GM23248 (cell line): ENCODE measurements at places on chromosomes 7 and 10. TPM values are rescaled to one million over a fixed set of nuclear protein-coding genes. Genes with fewer than 3 reads are reported as not detected.

GRCh38 chr10:5888843-5889623 is 660 bp downstream of the ANKRD16 start:
- peaks cover 5% of the 10 kb centered on the region for H3K36me3 ChIP-seq
- H3K27ac ChIP-seq: peak overlapping the region; percentile 64
- peaks cover 20% of the 10 kb centered on the region for H3K4me1 ChIP-seq
- H3K4me3 ChIP-seq: peak overlapping the region; percentile 80
- H3K27me3 ChIP-seq: no peaks in the 10 kb centered on the region

DNA sequence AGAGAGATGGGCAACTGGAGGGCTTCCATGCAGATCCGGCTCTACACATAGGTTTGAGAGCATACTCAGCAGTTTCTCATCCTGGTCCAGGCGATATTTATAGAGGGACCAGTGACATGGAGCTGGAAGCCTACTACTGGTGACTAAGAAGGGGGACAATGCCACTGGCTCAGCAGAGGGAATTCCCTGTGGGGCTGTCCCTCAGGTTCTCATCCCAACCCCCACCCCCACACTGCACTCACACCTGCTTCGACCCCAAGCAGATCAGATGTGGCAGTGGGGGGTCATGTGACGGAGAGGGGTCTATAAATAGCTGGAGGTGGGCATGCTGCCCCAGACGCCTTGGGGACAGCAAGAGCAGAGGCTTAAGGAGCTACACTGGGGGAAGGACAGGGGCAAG is at the start of gene CLCN1:
Gene CLCN1 (plus strand): TSS at position 336 of the 400 bp plus-strand sequence. CDS start 102 bp downstream, outside the sequence.
- no peak for DNase-seq
- H3K4me1 ChIP-seq: no peaks in the 10 kb centered on the region
- H3K27ac ChIP-seq: no peak within 1 kb of the TSS
- H3K36me3 ChIP-seq: no peaks in the 10 kb centered on the region
- no peak within 1 kb of the TSS for H3K4me3 ChIP-seq

DNA sequence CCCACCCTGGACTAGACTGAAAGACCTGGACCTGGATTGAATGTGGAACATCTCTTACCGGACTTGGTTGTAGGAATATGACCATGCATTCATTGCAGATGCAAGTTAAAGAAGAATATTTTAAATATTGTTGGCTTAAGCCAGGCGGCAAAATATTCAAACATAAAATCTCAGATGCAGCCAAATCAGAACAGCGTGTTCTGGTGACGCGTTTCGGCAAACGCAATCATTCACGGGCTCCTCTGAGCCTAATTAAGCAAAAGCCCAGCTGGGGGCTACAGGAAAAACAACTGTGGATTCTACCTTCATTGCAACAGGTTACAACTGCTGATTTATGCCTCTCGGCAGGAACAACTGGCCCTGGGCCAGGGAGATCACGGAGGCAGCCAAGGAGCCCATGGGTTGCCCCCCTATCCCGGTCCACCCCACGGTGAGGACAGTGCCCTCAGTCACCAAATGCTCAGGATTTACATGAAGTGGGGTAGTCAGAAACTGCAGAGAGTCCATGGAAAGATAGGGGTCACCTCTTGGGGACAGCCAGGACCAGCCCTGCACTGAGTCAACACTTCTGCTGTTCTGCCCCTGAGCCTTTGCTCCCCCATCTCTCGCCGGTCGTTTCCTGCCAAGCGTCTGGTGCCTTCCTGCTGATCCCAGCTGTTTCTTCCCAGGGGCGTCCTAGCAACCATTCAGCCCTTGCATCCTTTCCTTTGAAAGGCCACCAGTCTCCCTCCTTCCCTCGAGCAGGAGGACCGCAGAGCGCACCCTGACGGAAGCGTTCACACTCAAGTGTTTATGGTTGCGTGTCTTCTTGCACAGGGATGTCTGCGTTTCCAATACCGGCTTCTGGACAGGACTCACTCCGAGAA is 64.4 kb upstream of the SFMBT2 start:
- H3K27ac ChIP-seq: no peak overlapping the region
- H3K4me1 ChIP-seq: no peaks in the 10 kb centered on the region
- peaks cover 4% of the 10 kb centered on the region; the same call in 1 of the 2 replicates for H3K27me3 ChIP-seq
- no peak for DNase-seq
- no peak overlapping the region for H3K4me3 ChIP-seq

HOXA10 gene
- total RNA-seq: 27.4 and 29.3 TPM in 2 replicates

HABP2 gene
- not detected in 2 replicates for total RNA-seq

GRCh38 chr7:99011341-99011705 is 132.6 kb downstream of the SMURF1 start:
- H3K4me3 ChIP-seq: no peak overlapping the region
- no peak overlapping the region for H3K27ac ChIP-seq
- no peaks in the 10 kb centered on the region for H3K4me1 ChIP-seq
- no peak for DNase-seq
- no peaks in the 10 kb centered on the region for H3K27me3 ChIP-seq

- H3K36me3 ChIP-seq: no peaks in the 10 kb centered on the region
- 0 out of 2 replicates have a peak, but pooled peaks cover 4% of the 10 kb centered on the region for H3K4me1 ChIP-seq
- no peak for DNase-seq
- peaks cover 58% of the 10 kb centered on the region for H3K27me3 ChIP-seq
Observed at GRCh38 chr10:28305553-28305952, 2.7 kb upstream of the MPP7 start.

PTPRN2 gene
- total RNA-seq: not detected in 2 replicates

DNA sequence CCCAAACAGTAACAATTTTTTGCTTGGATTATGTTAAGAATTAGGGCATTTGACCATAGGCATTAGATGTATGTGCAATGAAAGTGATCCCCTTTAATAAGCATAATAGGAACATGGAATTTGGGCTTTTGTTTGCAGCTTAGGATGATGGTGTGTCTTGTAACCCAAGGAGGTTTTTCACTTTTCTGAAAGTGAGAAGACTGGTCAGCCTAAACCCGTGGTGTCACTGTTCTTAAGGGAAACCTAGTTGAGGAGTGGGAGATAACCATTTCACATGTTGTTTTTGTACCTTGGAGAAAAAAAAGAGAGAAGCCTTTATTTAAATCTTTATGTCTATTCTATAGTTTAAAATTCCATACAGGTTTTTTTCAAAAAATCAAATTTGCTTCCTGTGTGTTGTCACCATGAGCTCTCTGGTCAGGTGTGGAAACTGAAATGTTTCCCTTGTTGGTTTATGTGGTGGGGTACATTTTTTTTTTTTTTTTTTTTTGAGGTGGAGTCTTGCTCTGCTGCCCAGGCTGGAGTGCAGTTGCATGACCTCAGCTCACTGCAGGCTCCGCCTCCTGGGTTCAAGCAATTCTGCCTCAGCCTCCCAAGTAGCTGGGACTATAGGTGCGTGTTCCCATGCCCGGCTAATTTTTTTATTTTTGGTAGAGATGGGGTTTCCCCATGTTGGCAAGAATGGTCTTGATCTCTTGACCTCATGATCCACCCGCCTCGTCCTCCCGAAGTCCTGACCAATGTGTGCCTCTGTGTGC is 7.7 kb downstream of the CCM2 start:
- H3K4me3 ChIP-seq: no peak overlapping the region
- H3K4me1 ChIP-seq: 0 out of 2 replicates have a peak, but pooled peaks cover 4% of the 10 kb centered on the region
- 0 out of 2 replicates have a peak, but pooled peaks cover under 1% of the 10 kb centered on the region for H3K36me3 ChIP-seq
- no peak overlapping the region for H3K27ac ChIP-seq
- DNase-seq: no peak

DNA sequence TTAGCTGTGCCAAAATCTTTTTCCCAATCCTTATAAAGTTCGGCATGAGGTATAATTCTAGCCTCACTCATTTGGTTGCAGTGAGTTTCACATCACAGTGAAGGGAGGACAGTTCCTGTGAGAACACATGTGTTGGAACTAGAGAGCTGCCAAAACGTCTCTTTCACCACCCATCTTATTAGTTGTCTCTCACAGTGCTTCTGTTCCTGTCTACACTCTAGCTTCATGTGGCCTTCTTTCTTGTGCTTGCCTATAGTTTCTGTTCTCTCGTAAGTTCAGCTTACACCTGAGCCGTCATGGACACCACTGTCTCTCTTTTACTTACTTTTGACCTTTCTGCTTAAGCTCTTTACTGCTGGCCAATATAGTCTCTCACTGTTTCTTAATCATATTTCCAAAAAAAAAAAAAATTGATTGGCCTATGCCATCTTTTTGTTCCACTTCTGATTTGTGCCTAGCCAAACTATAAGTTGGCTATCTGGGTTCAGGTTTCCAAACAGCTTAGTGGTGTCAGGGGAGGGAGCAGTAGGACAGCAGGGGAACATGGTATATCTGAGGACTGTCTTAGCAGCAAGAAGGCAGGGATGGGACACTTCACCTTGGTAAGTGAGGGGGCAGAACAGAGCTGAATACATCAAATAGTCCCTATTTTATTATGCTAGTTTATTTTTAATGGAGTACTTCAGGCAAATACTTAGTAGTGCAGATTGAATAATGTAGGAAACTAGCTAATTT is 38.0 kb downstream of the ZNRF2 start:
- peak overlapping the region; percentile 38 for H3K27ac ChIP-seq
- peak; percentile 69 for DNase-seq
- peaks cover 33% of the 10 kb centered on the region for H3K4me1 ChIP-seq
- H3K36me3 ChIP-seq: no peaks in the 10 kb centered on the region
- H3K27me3 ChIP-seq: no peaks in the 10 kb centered on the region
- H3K4me3 ChIP-seq: peak overlapping the region; percentile 74

GRCh38 chr10:43078986-43079273 is 2.1 kb downstream of the RET start:
- no peak overlapping the region for H3K27ac ChIP-seq
- peaks cover 32% of the 10 kb centered on the region for H3K27me3 ChIP-seq
- DNase-seq: peak; percentile 35
- H3K4me1 ChIP-seq: no peaks in the 10 kb centered on the region

DNA sequence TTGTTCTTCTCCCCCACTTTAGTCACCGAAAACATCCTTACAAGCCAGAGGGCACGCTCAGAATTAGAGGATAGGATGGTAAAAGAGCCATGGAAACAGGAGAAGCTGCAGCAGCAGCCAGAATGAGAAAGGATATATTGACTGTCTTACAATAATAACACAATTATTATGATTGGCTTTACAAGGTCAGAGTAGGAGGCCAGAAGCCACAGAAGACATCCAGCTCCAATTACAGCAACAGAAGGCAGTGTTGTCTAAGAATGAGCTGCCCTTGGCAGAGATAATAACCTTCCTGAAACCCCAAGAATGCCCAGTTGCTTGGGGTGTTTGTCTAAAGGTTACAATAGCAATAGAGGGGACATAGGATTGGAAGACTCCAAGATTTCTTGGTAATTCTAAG is 168.8 kb downstream of the C1GALT1 start:
- H3K4me3 ChIP-seq: no peak overlapping the region
- no peak overlapping the region for H3K27ac ChIP-seq
- no peaks in the 10 kb centered on the region for H3K27me3 ChIP-seq
- no peaks in the 10 kb centered on the region for H3K36me3 ChIP-seq

- no peaks in the 10 kb centered on the region for H3K36me3 ChIP-seq
- no peak overlapping the region for H3K4me3 ChIP-seq
- DNase-seq: no peak
- H3K27ac ChIP-seq: no peak overlapping the region
Observed at GRCh38 chr7:11767148-11767547, 64.8 kb downstream of the THSD7A start.

AKR1B1 gene
- total RNA-seq: 55.1 and 61.0 TPM in 2 replicates

DNA sequence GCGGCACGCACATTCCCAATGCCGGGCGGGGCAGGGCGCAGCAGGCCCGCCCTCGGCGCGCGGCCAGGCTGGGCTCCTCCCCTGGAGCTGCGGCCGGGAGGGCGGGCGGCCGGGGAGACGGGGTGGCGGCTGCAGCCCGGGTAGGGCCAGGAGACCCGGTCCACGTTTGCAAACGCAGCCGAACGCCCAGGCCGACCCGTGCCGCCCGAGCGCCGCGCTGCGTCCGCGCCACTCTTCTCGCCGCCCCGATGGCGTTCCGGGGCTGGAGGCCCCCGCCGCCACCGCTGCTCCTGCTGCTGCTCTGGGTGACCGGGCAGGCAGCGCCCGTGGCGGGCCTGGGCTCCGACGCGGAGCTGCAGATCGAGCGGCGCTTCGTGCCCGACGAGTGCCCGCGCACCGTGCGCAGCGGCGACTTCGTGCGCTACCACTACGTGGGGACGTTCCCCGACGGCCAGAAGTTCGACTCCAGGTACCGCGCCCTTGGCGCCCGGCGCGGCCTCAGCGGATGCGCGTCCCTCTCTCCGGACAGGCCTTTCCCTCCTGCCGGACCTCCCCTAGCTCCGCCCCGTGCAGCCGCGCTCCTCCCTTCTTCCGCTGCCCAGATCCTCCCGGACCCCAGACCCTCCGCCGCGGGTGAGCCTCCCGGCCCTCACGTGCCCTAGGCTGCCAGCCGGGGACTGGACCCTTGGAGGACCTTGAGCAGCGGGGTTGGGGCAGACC is at the start of gene FKBP9:
Gene FKBP9 (plus strand): TSS at position 115 of the 720 bp plus-strand sequence. CDS start 134 bp downstream, at position 249.
- H3K4me1 ChIP-seq: peaks cover 19% of the 10 kb centered on the region
- peak; percentile 95 for DNase-seq
- H3K27me3 ChIP-seq: no peaks in the 10 kb centered on the region
- H3K36me3 ChIP-seq: 0 out of 2 replicates have a peak, but pooled peaks cover 6% of the 10 kb centered on the region

GRCh38 chr7:157097569-157097968 is 41.2 kb upstream of the UBE3C start:
- no peaks in the 10 kb centered on the region for H3K4me1 ChIP-seq
- no peak overlapping the region for H3K27ac ChIP-seq
- H3K36me3 ChIP-seq: no peaks in the 10 kb centered on the region
- no peak overlapping the region for H3K4me3 ChIP-seq

GRCh38 chr7:80244206-80244916 is 109.7 kb downstream of the GNAI1 start:
- H3K36me3 ChIP-seq: no peaks in the 10 kb centered on the region
- no peak overlapping the region for H3K4me3 ChIP-seq
- H3K4me1 ChIP-seq: peaks cover 4% of the 10 kb centered on the region; the same call in 1 of the 2 replicates
- no peak overlapping the region for H3K27ac ChIP-seq
- peak; percentile 46 for DNase-seq

BET1 gene
- 51.5 and 55.9 TPM in 2 replicates for total RNA-seq

DNA sequence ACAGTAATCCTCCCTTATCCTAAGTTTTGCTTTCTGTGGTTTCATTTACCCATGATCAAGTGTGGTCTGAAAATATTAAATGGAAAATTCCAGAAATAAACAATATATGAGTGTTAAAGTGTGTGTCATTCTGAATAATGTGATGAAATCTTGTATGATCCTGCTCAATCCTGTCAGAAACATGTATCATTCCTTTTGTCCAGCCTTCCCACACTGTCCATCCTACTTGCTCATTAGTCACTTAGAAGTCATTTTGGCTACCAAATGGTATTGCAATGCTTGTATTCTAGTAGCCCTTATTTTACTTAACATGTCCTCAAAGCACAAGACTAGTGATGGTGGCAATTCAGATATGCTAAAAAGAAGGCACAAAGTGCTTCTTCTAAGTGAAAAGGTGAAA is 1211.2 kb upstream of the SORCS1 start:
- no peak overlapping the region for H3K4me3 ChIP-seq
- H3K4me1 ChIP-seq: peaks cover 18% of the 10 kb centered on the region
- peak overlapping the region; percentile 66 for H3K27ac ChIP-seq
- no peaks in the 10 kb centered on the region for H3K27me3 ChIP-seq
